Vagina (tissue), 2 donors: ENCODE measurements at places on chromosomes 5 and 9.

GRCh38 chr5:74285675-74286280, 354.8 kb downstream of the ENC1 start:
- H3K4me1 ChIP-seq: peaks cover 13% of the 10 kb centered on the region
- no peaks in the 10 kb centered on the region for H3K36me3 ChIP-seq
- DNase-seq: no peak
- H3K4me3 ChIP-seq: no peak overlapping the region
- H3K27ac ChIP-seq: no peak overlapping the region
- H3K27me3 ChIP-seq: no peaks in the 10 kb centered on the region

DNA sequence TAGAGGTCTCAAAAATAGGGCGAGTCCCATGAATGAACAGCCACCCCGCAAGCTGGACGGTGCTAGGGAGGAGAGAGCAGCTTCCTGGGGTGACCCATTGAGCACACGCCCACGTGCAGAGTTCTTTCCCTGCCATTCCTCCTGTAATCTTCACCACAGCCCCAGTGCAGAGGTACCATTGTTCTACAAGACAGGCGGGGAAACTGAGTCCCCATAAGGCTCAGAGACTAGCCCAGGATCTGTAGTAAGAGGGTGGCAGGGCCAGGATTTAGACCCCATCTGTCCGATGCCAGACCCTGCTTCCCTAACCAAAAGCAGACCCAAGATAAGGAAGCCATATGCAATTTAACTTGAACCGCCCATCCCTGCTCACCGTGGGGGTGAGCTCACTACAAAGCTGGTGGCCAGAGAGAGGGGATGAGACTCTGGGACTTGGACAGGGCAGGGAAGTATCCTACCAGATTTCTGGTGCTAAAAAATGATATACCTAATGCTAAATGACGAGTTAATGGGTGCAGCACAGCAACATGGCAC, 36.7 kb upstream of the ORM1 start:
- H3K36me3 ChIP-seq: no peaks in the 10 kb centered on the region
- DNase-seq: no peak
- H3K4me1 ChIP-seq: peaks cover 20% of the 10 kb centered on the region
- no peak overlapping the region for H3K4me3 ChIP-seq

DNA sequence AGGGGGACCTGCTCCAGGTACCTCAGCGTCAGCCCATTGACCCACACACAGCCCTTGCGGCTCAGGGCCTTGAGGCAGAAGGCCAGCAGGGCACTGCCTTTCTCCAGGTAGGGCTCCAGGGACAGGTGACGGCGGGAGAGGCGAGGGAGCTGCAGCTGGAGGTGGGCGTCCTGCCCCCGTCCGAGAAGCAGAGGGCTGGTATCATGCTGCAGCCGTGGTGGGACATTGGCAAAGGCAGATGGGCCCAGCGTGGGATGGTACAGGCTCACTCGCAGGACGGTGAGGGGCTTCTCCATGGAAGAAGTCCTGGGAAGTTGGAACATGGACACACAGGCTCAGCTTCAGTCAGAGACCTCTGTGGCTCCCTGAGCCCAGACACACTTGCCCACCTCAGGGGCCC, 2.5 kb upstream of the DCANP1 start:
- no peaks in the 10 kb centered on the region for H3K36me3 ChIP-seq
- DNase-seq: no peak
- no peak overlapping the region for H3K4me3 ChIP-seq
- no peaks in the 10 kb centered on the region for H3K4me1 ChIP-seq

DNA sequence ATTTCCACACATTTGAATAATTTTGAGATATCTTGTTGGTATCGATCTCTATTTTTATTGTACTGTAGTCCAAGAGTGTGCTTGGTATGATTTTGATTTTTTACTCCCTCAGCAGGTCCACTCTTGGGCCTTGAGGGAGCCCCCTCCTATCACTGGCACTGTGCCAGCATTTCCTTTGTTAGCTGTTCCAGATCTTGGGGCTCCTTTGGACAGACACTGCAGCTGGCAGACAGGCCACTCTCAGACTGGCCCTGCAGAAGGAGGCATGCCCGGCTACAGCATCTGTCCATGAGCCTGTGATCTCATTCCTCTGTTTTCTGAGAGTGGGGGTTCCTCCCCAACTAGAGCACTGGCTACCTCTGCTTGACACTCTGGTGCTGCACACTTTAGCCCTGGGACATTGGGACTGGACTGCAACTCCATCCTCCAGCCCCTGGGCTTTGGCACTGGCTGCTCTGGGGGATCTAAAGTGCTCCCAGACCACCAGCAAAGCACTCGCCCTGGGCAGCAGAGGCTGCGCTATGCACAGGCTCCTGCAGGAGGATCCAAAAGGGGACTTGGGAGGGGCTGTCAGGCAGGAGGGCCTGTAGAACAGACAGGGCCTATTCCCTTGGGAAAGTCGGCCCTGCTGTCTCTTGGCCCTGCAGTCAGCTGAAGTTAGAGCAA, 271.3 kb upstream of the DMAC1 start:
- no peak overlapping the region for H3K4me3 ChIP-seq
- H3K4me1 ChIP-seq: no peaks in the 10 kb centered on the region
- no peak for DNase-seq
- no peak overlapping the region for H3K27ac ChIP-seq
- no peaks in the 10 kb centered on the region for H3K27me3 ChIP-seq

DNA sequence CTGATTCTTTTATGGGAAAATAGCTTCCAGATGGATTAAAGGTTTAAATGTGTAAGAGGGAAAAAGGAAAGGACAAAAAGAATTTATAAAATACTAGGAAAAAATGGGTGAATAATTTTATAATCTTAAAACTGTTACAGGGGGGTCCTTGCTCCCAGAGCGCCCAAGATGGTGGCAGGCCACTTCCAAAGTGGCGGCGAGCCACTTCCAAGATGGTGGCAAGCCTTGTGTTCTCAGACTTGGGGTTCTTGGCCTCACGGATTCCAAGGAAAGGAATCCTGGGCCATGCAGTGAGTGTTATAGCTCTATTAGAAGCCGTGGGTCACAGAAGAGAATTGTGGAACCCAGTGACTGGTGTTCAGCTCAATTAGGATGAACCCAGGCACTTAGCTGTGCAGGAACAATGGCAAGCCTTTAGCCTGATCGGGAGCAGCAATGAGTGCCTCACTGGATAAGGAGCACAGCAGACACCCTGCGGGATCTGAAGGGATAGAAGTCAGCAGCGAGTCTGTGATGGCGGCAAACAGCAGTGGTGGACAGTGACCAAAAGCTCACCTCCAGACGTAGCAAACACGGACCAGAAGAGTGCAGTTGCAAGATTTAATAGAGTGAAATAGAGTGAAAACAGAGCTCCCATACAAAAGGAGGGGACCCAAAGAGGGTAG, 83.2 kb upstream of the SNCAIP start:
- H3K4me3 ChIP-seq: no peak overlapping the region
- H3K27me3 ChIP-seq: no peaks in the 10 kb centered on the region
- no peak for DNase-seq
- H3K27ac ChIP-seq: no peak overlapping the region

DNA sequence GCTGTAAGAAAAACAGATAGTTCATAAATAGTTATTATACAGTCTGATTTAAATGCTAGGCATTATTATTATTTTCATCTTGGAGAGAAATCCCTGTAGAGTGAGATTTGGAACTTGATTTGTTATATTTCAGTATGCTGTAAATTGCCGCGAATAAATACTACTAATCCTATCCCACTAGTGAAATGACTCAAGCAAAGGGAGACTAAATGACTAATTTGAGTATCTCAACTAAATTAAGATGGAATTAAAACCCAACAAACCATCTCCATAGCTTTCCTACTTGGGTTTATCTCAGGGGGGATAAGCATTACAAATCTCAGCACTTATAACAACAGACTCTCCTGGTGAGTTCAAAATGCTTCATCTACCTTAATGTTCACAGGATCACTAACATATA, 206.0 kb downstream of the MCTP1 start:
- H3K4me3 ChIP-seq: no peak overlapping the region
- no peak for DNase-seq
- no peaks in the 10 kb centered on the region for H3K27me3 ChIP-seq
- no peak overlapping the region for H3K27ac ChIP-seq
- no peaks in the 10 kb centered on the region for H3K4me1 ChIP-seq
- no peaks in the 10 kb centered on the region for H3K36me3 ChIP-seq

- no peak for DNase-seq
- no peaks in the 10 kb centered on the region for H3K36me3 ChIP-seq
- no peaks in the 10 kb centered on the region for H3K27me3 ChIP-seq
- no peak overlapping the region for H3K4me3 ChIP-seq
- no peak overlapping the region for H3K27ac ChIP-seq
These were observed 398.1 kb downstream of the MAN2A1 start for GRCh38 chr5:110087829-110088228.

DNA sequence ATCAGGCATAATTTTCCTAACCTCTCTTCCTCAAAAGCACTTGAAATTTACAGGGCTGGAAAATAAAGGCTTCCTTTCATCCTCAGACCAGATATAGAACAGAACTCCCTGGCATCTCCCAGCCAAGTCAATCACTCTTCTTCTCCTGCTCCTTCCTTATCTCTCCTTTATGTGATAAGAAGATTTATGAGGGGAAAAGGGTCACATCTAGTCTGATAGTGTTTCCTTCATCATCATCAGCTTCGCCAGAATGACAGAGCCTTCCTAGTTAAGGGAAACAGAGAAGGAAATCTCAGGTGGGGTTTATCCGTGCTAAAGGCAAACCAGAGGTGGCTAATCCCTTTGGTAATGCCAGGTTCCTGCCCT, 36.2 kb downstream of the LIX1 start:
- DNase-seq: no peak
- H3K27me3 ChIP-seq: no peaks in the 10 kb centered on the region
- H3K4me3 ChIP-seq: no peak overlapping the region
- H3K4me1 ChIP-seq: no peaks in the 10 kb centered on the region

GRCh38 chr5:147307170-147307569, 72.3 kb downstream of the STK32A start:
- H3K4me3 ChIP-seq: no peak overlapping the region
- no peak for DNase-seq
- H3K27me3 ChIP-seq: no peaks in the 10 kb centered on the region
- no peaks in the 10 kb centered on the region for H3K4me1 ChIP-seq

- no peaks in the 10 kb centered on the region for H3K36me3 ChIP-seq
- H3K27me3 ChIP-seq: no peaks in the 10 kb centered on the region
- no peak for DNase-seq
These were observed 164.7 kb upstream of the IRX4 start for GRCh38 chr5:2047341-2047927.

- no peak for DNase-seq
- no peaks in the 10 kb centered on the region for H3K27me3 ChIP-seq
- no peaks in the 10 kb centered on the region for H3K36me3 ChIP-seq
- H3K27ac ChIP-seq: no peak overlapping the region
These were observed 150.2 kb upstream of the TRPM3 start for GRCh38 chr9:71271602-71272001.

DNA sequence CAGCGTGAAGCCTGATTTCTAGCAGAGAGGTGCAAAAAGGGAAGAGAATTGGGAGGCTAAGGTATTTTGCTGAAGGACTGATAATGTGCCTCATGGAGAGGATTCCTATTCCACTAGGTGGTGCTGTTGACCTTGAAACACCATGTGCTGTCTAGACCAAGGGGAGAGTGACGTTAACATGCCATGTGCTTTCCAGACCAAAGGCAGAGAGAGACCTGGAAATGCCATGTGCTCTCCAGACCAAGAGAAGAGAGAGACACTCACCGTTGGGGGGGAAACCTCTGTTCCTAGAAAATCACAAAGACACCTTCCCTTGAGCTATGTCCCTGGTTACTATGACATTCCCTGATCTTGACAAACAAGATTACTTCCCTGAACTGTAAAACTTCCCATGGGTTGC, 286.0 kb upstream of the TUSC1 start:
- no peak for DNase-seq
- no peak overlapping the region for H3K4me3 ChIP-seq
- no peaks in the 10 kb centered on the region for H3K27me3 ChIP-seq
- H3K27ac ChIP-seq: no peak overlapping the region

- H3K27ac ChIP-seq: no peak overlapping the region
- H3K4me1 ChIP-seq: peaks cover 36% of the 10 kb centered on the region
- no peaks in the 10 kb centered on the region for H3K27me3 ChIP-seq
These were observed 86.4 kb downstream of the AMBP start for GRCh38 chr9:113991714-113992113.

GRCh38 chr9:126490214-126490631, 123.5 kb upstream of the LMX1B start:
- no peak overlapping the region for H3K27ac ChIP-seq
- H3K4me1 ChIP-seq: no peaks in the 10 kb centered on the region
- H3K4me3 ChIP-seq: no peak overlapping the region
- H3K27me3 ChIP-seq: no peaks in the 10 kb centered on the region
- no peak for DNase-seq

- no peaks in the 10 kb centered on the region for H3K4me1 ChIP-seq
- DNase-seq: no peak
- H3K27me3 ChIP-seq: no peaks in the 10 kb centered on the region
- H3K27ac ChIP-seq: no peak overlapping the region
- H3K4me3 ChIP-seq: no peak overlapping the region
These were observed 2.9 kb downstream of the OR2S2 start for GRCh38 chr9:35954942-35955546.

- no peak for DNase-seq
- H3K27me3 ChIP-seq: no peaks in the 10 kb centered on the region
- H3K4me1 ChIP-seq: no peaks in the 10 kb centered on the region
- H3K36me3 ChIP-seq: no peaks in the 10 kb centered on the region
- no peak overlapping the region for H3K4me3 ChIP-seq
These were observed 228.2 kb downstream of the GRIA1 start for GRCh38 chr5:153718713-153719112.

- no peaks in the 10 kb centered on the region for H3K36me3 ChIP-seq
- no peaks in the 10 kb centered on the region for H3K27me3 ChIP-seq
- DNase-seq: no peak
- peaks cover 8% of the 10 kb centered on the region for H3K4me1 ChIP-seq
- no peak overlapping the region for H3K27ac ChIP-seq
These were observed 78.1 kb upstream of the NREP start for GRCh38 chr5:111834926-111835599.

GRCh38 chr5:67807439-67807888, 408.1 kb upstream of the PIK3R1 start:
- DNase-seq: no peak
- H3K27me3 ChIP-seq: no peaks in the 10 kb centered on the region
- H3K27ac ChIP-seq: no peak overlapping the region
- H3K36me3 ChIP-seq: no peaks in the 10 kb centered on the region

GRCh38 chr5:142387024-142387682, 62.3 kb upstream of the SPRY4 start:
- H3K4me1 ChIP-seq: peaks cover 11% of the 10 kb centered on the region
- no peak overlapping the region for H3K27ac ChIP-seq
- DNase-seq: no peak
- H3K36me3 ChIP-seq: no peaks in the 10 kb centered on the region
